ENCODE measurements at places on chromosomes 1 and 21.

- ATAC-seq = peak; percentile 97
Measured at GRCh38 chr1:197180252-197180878, 33.9 kb upstream of the ASPM start.

GRCh38 chr21:35236090-35236489 lies 187.0 kb upstream of the RUNX1 start:
- ATAC-seq = no peak

GRCh38 chr1:80444171-80444570 lies 1356.6 kb upstream of the ADGRL2 start:
- ATAC-seq = no peak

DNA sequence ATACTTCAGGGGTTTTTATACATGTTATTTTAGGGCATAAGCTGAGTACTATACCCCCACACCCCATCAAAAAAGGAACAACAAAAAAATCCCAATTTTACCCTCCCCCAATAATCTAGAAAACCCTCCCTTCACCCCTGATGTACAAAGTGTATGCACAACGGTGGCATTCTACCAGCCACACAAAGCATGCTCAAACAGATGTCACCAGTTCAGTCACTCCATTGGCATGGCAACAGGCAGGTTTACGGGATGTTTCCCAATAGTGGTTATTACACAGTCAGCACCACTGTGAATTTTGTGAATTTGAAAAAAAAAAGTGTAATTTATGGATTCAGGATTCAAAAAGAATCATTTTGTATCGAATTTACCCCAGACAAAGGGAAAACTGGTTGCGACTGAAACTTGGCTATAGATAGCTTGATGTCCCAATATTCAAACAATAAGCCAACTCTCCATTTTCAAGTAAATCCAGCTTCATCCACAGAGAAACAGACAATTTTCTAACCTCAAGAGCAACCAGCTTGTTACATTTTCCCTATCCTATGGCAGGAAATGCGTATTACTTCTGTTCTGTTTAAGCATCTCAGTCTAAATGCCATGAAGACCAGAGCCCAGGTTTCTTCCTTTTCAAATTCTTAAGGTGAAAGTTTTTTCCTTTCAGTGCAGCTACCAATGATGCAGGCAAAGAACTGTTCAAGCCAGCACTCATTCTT lies 34.0 kb upstream of the SLC45A3 start:
- ATAC-seq = no peak

DNA sequence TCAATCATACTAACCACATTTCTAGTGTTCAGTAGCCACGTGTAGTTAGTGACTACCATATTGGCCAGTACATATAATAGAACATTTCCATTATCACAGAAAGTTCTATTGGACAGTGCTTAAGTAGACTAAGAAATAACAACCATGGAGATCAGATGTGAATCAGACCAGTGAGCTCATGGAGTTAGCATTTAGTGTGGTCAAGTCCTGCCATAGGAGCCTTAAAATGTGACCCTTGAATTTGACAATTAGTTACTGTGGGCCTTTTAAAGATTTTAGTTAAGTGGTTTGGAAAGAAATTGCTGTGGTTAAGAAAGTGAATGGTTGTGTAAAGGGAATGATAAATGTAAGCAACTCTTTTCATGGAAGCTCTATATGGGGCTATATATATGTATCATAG lies 123.4 kb downstream of the POU2F1 start:
- ATAC-seq = no peak

- ATAC-seq = no peak
Measured at GRCh38 chr1:237975903-237976302, 85.2 kb upstream of the ZP4 start.

All from SK-N-SH treated with all-trans-retinoic acid at 6 μM for 48 hours (cell line).